ENCODE measurements at places on chromosomes 4 and X.

- no peak for DNase-seq
- no peak overlapping the region for H3K4me3 ChIP-seq
- no peaks in the 10 kb centered on the region for H3K36me3 ChIP-seq
- H3K27ac ChIP-seq: no peak overlapping the region
- no peaks in the 10 kb centered on the region for H3K4me1 ChIP-seq
These were observed 77.0 kb downstream of the GLRA3 start for GRCh38 chr4:174752026-174752425.

DNA sequence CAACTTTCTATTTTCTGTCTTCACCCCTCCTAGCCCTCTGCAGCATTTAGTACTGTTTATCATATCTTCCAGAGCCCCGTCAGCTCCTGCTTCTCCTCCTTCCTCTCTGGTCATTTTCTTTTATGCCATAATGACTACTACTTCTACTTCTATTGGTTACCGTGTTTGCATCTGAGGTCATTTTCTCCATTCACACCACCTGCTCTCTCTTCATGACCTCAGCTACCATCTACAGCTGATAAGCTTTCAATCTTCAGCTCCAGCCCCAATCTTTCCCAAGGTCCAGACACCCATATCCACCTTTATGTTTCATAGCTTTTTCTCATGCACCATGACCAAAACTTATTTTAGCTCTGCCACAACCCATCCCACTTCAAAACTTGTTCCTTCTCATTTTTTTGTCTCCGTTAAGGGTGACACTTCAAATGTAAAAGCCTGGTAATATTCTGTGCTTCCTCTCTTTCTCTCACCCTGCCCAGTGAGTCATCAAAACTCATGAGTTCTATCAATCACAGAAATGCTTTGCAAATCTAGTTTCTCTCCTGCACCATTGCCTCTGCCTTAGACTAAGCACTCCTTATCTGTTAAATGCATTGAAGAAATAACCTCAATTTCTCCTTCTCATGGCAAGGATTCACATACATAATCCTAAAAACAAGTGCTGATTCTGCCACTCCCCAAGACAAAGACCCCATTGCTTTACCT lies 71.3 kb upstream of the IQCM start:
- no peak overlapping the region for H3K4me3 ChIP-seq
- DNase-seq: no peak
- no peak overlapping the region for H3K27ac ChIP-seq
- no peaks in the 10 kb centered on the region for H3K36me3 ChIP-seq
- H3K4me1 ChIP-seq: no peaks in the 10 kb centered on the region

DNA sequence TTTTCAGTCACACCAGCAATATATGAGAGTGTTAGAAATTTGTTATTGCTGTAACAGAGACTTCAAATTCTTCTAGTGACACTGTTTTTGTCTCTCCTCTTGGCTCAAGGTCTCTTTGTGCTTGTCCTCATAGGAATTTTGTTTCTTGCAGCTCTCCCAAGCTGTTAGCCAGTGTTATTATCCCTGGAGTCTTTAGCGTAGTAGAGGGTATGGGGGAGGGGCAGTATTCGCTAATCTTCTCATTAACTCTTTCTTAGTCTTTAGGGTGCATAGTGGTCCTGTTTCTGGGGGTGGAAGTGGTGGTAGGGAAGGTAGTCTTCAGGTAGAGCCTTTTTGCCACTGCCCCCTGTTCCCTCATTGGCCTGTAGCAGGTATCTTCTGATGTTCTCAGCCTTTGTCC lies 79.4 kb downstream of the JADE3 start:
- no peak overlapping the region for H3K27ac ChIP-seq
- H3K36me3 ChIP-seq: no peaks in the 10 kb centered on the region
- H3K4me1 ChIP-seq: no peaks in the 10 kb centered on the region
- no peak for DNase-seq
- H3K4me3 ChIP-seq: no peak overlapping the region

GRCh38 chr4:85760511-85760910 lies 285.6 kb downstream of the ARHGAP24 start:
- no peak overlapping the region for H3K27ac ChIP-seq
- H3K4me1 ChIP-seq: no peaks in the 10 kb centered on the region
- no peaks in the 10 kb centered on the region for H3K36me3 ChIP-seq

- no peaks in the 10 kb centered on the region for H3K36me3 ChIP-seq
- H3K4me3 ChIP-seq: no peak overlapping the region
- no peak overlapping the region for H3K27ac ChIP-seq
- DNase-seq: no peak
- H3K27me3 ChIP-seq: no peaks in the 10 kb centered on the region
These were observed 146.2 kb upstream of the JADE1 start for GRCh38 chr4:128663325-128663724.

DNA sequence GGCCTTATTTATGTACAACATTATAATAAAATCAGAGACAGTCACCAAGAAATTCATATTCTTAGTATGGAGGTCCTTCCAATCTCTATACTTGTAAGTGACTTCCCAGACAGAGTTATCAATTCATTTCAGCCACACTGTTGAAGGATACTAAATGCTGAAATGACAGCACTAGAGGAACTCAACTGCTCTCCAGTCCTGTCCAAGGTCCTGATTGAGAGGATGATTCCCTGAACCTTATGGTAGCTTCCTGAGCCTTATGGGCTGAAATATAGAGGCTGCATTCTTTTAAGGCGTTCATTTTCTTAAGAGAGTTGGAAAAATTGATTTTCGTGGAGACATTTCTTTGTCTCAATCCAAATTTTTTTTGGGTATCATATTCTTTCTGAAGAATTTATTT lies 205.9 kb downstream of the TLL1 start:
- no peaks in the 10 kb centered on the region for H3K36me3 ChIP-seq
- no peak for DNase-seq
- H3K27me3 ChIP-seq: no peaks in the 10 kb centered on the region
- H3K4me3 ChIP-seq: no peak overlapping the region
- H3K4me1 ChIP-seq: no peaks in the 10 kb centered on the region

All from central memory CD8-positive, alpha-beta T cell (primary cell).